Activated CD4-positive, CD25-positive, alpha-beta regulatory T cell (primary cell): ENCODE measurements at places on chromosomes 7 and 10.

DNA sequence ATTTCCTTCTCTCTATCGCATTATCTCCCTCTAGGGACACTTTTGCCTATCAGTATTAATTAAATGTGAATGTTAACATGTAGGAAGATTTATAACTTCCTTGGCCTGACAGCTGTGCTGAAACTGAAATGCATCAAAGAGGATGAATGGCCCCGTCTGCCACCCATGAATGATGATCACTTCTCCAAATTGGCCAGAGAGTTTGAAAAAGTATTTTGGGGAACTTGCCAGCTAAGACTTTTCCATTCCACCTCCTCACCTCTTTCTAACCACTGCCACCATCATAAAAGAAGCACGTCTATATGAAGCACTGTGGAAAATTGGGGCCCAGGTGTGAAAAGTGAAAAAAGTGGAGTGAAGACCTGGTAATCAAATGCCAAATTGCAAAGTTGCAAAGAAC, 25.4 kb upstream of the ST8SIA6 start:
- DNase-seq = no peak

- no peak for DNase-seq
These were observed 11.8 kb upstream of the CXCL12 start for GRCh38 chr10:44396671-44397191.

DNA sequence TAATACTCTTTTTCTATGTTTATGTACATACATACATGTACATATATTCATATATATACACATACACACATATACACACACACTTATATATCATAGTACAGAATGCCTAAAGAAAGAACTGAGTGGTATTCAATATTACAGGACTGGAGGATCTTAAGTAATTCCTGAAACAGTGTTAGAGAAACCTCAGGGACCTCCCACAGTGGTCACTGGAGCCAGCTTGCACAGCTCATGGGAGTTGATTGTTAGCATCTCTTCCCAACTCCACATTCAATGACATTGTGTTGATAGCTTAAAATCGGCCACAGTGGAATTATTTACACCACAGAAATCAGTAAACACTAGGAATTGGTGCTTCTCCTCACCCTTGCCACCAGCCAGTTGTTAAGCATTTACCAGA, 6.0 kb downstream of the LRRC17 start:
- DNase-seq = no peak

DNA sequence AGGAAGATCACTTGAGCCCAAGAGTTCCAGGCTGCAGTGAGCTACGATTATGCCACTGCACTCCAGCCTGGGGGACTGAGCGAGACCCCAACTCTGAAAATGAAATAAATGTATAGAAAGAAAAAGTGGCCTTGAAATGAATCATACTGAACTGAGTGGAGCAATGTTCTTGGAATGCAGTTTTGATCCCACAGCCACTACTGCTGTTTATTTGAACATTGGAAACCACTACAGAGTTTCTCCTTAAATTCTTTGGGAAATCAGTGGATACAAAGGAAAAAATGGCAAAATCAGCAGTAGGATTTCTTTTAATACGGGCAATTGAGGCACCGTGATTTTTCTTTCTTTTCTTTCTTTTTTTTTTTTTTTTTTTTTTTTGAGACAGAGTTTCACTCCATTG, 637.4 kb downstream of the GALNT17 start:
- DNase-seq = no peak

DNA sequence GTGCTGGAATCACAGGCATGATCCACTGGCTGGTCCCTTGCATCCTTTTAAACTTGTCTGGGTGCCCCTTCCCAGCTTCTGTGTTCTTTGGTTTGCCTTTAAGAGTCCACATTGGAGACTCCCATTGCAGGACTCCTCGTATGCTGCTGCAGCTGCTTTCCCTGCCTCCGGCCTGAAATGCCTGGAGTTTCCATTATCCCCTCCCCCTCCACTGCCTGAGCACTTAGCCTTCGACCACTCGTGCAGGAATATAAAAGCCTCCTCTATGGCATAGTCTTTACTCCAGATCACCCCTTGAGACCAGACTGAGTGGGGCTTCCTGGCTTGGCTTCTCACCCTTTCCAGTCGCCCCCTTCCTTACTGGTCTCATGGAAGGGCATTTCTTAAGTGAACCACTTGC, 80.2 kb downstream of the RHOBTB1 start:
- no peak for DNase-seq

GRCh38 chr10:25575343-25575742, 358.7 kb upstream of the MYO3A start:
- no peak for DNase-seq

DNA sequence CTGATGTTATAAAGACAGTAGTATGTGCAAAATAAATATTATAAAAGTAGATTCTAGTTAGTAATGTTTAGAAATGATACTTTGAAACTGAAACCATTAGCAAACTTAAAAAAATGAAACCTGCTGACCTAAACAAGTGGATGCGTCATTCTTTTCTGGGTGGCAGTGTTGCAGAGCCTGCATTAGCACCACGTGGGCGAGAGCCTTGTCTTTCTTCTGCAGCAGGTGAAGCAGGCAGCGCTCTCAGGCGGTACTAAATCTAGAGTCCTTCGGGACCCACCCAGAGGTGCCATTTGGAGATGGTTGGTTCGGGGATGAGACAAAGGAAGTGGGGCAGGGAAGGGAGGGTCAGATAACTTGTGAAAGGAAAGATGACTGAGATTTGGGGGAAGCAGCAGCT, 759.1 kb upstream of the IGFBP3 start:
- DNase-seq = no peak

GRCh38 chr7:152013974-152014373, 11.5 kb upstream of the GALNT11 start:
- DNase-seq = no peak

DNA sequence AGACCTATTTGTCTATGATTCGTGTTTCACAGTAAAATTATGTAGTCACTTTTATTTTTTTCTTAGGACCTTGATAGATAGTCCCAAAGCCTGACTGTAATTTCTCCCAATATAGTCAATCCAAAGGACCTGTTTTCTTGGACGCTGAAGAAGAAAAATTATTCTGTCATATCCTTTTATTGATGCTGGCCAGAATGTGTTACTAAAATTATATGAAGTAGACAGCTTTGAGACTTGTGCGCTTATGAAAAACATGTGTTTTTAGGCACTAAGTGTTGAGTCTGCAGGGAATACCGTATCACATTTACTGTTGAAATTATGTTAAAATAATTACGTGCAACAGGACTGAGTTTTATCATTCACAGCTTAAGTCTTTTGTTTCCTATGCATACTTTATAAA, 17.9 kb downstream of the TES start:
- no peak for DNase-seq

DNA sequence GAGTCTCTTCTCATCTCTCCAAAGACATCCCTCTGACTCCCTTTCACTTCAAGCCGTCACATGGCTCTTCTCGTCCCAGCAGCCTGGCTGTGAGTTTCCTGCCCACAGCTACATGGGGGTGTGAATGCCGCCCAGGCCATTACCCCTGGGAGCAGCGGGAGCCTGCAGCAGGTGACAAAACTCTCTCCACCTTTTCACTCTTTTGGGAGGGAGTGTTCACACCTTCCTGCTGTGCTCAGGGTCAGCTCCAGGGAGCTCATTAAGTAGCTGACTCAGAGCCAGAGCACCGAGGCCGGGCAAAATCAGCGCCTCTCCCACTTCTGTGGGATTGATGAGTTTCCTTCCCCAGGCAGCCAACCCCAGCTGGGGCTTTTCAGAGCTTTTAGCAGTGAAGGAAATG, 271.3 kb downstream of the TYW1 start:
- no peak for DNase-seq

GRCh38 chr7:83053965-83054364, 108.7 kb downstream of the PCLO start:
- DNase-seq = no peak

GRCh38 chr10:79285315-79286197, 61.7 kb upstream of the PPIF start:
- no peak for DNase-seq

GRCh38 chr10:103643381-103643780, 149.9 kb downstream of the NEURL1 start:
- no peak for DNase-seq

- no peak for DNase-seq
These were observed 1140.9 kb downstream of the GATA3 start for GRCh38 chr10:9195385-9195784.

GRCh38 chr10:3830946-3831345, 45.9 kb upstream of the KLF6 start:
- no peak for DNase-seq

GRCh38 chr7:146948703-146949102, 832.1 kb downstream of the CNTNAP2 start:
- no peak for DNase-seq
